ENCODE measurements at places on chromosomes 5 and 9. TPM values are rescaled to one million over a fixed set of nuclear protein-coding genes. Genes with fewer than 3 reads are reported as not detected.

GRCh38 chr5:25418978-25419377 lies 774.2 kb upstream of the CDH10 start:
- no peak for DNase-seq

DNA sequence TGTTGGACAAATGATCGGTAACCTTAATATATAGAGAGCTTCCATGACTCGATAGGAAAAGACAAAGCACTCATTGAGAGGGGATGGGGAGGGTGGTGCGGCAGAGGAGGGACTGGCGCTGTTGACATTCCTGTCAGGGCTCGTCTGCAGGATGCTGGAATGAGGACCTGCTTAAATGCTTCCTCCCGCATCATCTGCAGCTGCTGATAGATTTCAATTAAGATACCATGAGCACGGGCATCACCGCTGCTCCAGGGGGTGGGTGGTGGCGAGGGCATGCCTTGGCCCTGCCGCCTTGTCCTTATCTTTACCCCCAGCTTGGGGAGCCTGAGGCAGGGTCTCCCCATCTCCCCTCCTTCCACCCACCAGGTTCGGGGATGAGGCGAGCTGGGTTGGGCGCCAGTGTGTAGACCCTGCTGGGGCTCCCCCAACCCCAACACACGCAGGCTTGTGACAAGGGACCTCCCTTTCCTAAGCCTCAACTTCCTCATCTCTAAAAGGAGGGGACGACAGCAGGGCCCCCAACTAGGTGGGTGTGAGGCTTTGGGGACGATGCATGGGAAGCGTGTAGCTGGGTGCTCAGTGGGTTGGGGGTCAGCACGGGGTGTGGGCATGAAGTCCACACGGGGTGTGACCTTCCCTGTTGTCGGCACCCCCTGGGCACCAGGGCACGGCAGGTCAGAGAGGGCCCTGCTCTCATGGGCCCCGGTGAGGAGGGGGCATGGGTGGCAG lies 11.7 kb upstream of the QRFP start:
- no peak for DNase-seq

DNA sequence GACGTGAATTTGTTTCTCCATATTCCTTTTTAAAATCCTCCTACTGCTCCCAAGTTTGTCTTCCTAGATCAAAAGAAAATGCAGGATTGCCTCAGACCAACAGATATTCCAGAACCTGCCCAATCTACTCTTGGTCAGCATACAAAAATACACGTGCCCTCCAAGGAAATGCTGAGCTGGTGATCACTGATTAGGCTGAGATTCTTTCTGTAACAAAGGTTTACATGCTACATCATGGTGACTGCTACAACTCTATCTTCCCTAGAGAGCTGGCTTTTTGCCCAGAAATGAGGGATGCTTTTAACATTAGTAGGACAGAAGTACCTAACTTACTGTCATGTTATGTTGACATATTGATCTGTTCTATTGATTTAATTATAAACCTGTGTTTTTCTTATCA lies 35.5 kb downstream of the OR2Y1 start:
- peak; percentile 9 for DNase-seq

DNA sequence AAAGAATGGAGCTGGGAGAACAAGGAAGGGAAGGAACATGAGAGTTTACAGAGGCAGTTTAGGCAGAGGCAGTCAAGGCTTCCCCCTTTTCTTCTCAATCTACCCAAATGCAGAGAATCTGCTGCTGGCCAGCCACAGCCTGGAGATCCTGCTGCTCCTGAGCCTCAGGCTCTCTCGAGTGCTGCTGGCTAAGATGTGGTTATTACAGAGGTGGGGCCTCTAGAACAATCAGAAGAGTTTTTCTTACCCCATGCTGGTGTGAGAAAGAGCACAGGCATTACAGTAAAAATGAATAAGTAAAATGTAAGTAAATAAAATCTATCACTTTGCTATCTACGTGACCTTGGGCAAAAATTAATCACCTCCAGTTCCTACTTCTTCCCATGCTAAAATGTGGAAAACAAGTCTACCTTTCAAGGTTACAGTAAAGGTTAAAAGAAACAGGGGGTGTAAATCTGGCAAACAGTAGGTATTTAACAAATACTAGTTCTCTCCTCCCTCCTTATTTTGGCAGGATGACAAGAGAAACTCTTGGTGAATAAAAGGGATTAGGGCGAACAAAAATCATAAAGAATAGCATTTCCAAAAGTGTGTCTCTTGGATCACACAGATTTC lies 31.1 kb downstream of the FBXW11 start:
- no peak for DNase-seq

GRCh38 chr9:35448496-35448895 lies 41.4 kb upstream of the RUSC2 start:
- no peak for DNase-seq

GRCh38 chr9:92963831-92964606 lies 16.7 kb downstream of the FGD3 start:
- DNase-seq, result no peak

- DNase-seq, result no peak
Observed at GRCh38 chr5:180595381-180596114, 4.2 kb upstream of the SCGB3A1 start.

- DNase-seq, result no peak
Observed at GRCh38 chr9:137688261-137688660, 69.5 kb downstream of the EHMT1 start.

DNA sequence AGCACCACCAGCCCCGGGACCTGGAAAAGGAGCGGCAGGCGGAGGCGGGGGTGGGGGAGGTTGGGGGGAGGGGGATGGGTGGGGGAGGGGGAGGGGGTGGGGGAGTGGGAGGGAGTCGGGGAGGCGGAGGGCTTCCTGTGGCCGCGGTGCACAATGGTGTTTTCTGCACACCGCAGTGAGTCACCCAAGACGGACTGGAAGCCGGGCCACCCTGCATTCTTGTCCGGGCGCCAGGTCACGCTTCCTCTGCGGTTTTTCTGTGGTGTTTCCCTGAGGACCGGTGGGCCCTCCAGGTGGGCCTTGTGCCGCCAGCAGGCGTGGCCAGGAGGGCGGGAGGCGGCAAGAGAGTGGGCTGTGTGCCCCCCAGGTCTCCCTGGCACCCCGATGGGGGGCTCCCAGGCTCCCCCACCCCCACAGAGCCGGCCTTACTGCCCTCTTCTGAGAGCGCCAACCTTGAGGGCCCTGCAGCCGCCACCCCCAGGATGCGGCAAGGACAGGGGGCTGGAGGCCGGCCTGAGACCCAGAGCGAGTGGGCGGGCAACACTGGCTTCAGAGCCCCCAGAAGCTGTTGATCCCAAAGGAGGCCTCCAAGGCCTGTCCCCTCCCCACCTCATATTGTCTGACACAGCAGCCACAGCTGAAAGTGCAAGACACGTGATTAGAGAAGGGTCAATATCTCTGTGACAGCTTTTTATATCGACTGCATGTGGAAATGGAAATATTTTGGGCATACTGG lies 11.1 kb downstream of the EXD3 start:
- DNase-seq, result peak; percentile 92

- peak; percentile 14 for DNase-seq
Observed at GRCh38 chr9:20646656-20647055, 24.4 kb upstream of the MLLT3 start.

The SPEF2 gene
- 8.4 TPM for total RNA-seq

The HACD4 gene
- 0.16 TPM for total RNA-seq

The CCIN gene
- total RNA-seq, result 1.2 TPM

The CER1 gene
- not detected for total RNA-seq

The SPATA9 gene
- total RNA-seq, result 1.7 TPM

The EIF4E1B gene
- total RNA-seq, result not detected

The INSL4 gene
- total RNA-seq, result not detected

The PCDHB1 gene
- total RNA-seq, result not detected

The ELOVL7 gene
- 0.13 TPM for total RNA-seq

The PFN3 gene
- total RNA-seq, result not detected
